ENCODE measurements at places on chromosomes 7 and 10.

- no peaks in the 10 kb centered on the region for H3K4me1 ChIP-seq
- H3K36me3 ChIP-seq = no peaks in the 10 kb centered on the region
- no peaks in the 10 kb centered on the region for H3K27me3 ChIP-seq
Measured at GRCh38 chr7:136308230-136308629, 331.1 kb upstream of the MTPN start.

- H3K27ac ChIP-seq = no peak within 1 kb of the TSS
- H3K27me3 ChIP-seq = no peaks in the 10 kb centered on the region
- no peaks in the 10 kb centered on the region for H3K36me3 ChIP-seq
- H3K4me1 ChIP-seq = no peaks in the 10 kb centered on the region
Measured at GRCh38 chr7:135728136-135728669, at the start of gene SLC13A4. TSS of gene SLC13A4 (minus strand) at chr7:135728186. CDS start at chr7:135727496, 690 bp downstream.

DNA sequence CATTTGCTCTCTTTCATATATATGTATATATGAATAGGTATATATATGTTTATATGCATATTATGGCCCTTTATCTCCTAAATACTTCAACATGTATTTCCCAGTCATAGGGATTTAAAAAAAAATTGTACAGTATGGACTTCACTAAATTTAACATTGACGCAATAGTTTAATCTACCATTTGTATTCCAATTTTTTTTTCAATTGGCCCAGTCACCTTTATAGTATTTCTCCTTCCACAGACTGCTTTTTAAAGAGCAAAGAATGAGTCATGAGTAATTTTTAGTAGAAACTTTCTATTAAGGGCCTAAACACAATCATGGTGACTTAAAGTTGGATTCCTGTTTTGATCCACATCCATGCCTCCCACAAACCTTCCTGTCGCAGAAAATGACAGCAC, 20.5 kb downstream of the CCSER2 start:
- H3K27me3 ChIP-seq = no peaks in the 10 kb centered on the region
- H3K4me3 ChIP-seq = no peak overlapping the region
- no peak for DNase-seq
- peak overlapping the region; percentile 6 for H3K27ac ChIP-seq

DNA sequence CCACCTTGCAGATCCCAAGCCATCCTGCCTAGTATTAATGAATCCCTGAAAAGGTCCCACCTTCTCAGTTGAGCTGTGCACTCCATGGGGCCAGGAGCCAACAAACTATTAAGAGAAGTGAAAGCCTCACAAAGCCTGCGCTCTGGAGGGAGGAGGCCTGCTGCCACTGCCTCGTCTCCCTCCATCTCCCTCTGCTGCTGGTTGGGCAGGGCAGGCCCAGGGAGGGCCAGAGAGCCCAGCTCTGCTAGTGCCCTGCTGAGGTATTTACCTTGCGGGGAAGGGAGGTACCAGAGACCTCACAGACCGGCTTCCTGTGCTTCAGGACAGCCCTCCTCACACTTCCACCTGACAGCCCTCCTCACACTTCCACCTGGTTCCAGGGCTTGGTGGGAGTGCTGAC, 171.5 kb downstream of the SH3PXD2A start:
- H3K27ac ChIP-seq = no peak overlapping the region
- H3K4me3 ChIP-seq = no peak overlapping the region
- DNase-seq = no peak
- no peaks in the 10 kb centered on the region for H3K27me3 ChIP-seq
- peaks cover 21% of the 10 kb centered on the region for H3K4me1 ChIP-seq
- peaks cover 33% of the 10 kb centered on the region for H3K36me3 ChIP-seq

DNA sequence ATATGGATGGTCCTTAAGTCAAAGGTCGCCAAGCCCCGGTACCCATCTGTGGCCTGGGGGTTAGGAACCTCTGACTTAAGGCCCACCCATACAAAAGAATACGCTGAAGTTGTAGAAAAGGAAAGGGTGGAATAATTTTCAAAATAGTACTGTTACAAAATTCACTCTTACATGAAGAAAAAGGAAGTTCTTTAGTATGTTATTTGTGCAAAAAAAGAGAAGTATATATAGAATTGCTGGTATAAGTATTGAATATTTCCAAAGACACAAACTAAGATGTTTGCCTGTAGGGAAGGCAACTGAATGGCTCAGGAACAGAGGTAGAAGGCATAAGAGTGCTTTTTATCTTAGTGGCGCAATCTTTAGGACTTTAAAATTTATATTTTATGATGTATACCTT, 78.7 kb downstream of the PRLHR start:
- no peak for DNase-seq
- no peaks in the 10 kb centered on the region for H3K36me3 ChIP-seq
- no peaks in the 10 kb centered on the region for H3K27me3 ChIP-seq
- H3K4me1 ChIP-seq = no peaks in the 10 kb centered on the region

GRCh38 chr7:142519079-142520078, 229.9 kb upstream of the PRSS1 start:
- no peak for DNase-seq
- H3K27me3 ChIP-seq = no peaks in the 10 kb centered on the region
- no peak overlapping the region for H3K27ac ChIP-seq
- H3K4me3 ChIP-seq = no peak overlapping the region
- H3K36me3 ChIP-seq = no peaks in the 10 kb centered on the region

- H3K4me3 ChIP-seq = no peak overlapping the region
- no peak for DNase-seq
- no peaks in the 10 kb centered on the region for H3K27me3 ChIP-seq
- H3K36me3 ChIP-seq = no peaks in the 10 kb centered on the region
Measured at GRCh38 chr7:53642361-53642760, 606.9 kb downstream of the POM121L12 start.

DNA sequence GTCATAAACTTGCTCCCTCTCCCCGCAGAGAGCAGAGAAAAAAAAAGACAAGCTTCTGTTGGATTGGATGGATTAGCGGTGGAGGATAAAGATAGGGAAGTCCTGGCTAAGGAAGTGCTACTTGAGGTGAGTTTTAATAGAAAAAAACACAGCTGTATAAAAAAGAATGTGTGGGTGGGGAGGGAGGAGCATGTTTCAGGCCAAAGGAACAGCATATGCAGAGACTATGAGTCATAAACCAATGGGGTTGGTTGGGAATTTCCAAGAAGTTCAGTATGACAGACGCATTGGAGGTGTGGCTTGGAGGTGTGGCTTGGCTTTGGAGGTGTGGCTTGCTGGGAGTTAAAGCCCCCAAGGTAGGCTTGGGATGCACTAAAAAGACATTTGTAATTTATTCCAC, 103.0 kb upstream of the LSM8 start:
- no peak overlapping the region for H3K4me3 ChIP-seq
- H3K27me3 ChIP-seq = no peaks in the 10 kb centered on the region
- no peaks in the 10 kb centered on the region for H3K4me1 ChIP-seq
- DNase-seq = no peak

GRCh38 chr7:128791121-128791971, at the start of gene CCDC136:
TSS of gene CCDC136 (plus strand) at chr7:128791968. CDS start at chr7:128792412, 444 bp downstream.
- H3K4me3 ChIP-seq = peak within 1 kb of the TSS; percentile 61
- no peak for DNase-seq
- peaks cover 9% of the 10 kb centered on the region for H3K4me1 ChIP-seq
- H3K27ac ChIP-seq = peak within 1 kb of the TSS; percentile 71
- no peaks in the 10 kb centered on the region for H3K36me3 ChIP-seq

GRCh38 chr10:4131407-4132215, 346.6 kb upstream of the KLF6 start:
- DNase-seq = no peak
- no peak overlapping the region for H3K4me3 ChIP-seq
- H3K27ac ChIP-seq = peak overlapping the region; percentile 68

DNA sequence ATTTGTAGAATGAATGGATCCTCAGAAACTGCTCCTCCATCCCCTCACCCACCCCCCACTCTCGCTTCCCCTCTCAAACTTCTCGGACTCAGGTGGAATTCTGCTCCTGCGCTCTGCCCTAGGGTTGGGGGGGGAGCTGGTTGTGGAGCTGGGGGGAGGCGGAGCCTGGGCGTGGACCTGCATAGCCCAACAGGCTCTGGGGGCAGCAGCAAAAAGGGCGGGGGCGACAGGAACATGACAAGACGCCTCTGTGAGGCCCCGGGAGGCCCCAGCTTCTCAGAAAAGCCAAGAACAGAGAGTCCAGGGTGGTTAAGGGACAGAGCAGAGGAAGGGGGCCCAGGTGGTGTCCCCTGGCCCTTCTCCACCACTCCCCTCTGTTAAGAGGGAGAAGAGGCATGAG, 3.5 kb downstream of the TSC22D4 start:
- peak overlapping the region; percentile 1 for H3K27ac ChIP-seq
- peaks cover 82% of the 10 kb centered on the region for H3K4me1 ChIP-seq
- DNase-seq = no peak
- H3K4me3 ChIP-seq = peak overlapping the region; percentile 86

DNA sequence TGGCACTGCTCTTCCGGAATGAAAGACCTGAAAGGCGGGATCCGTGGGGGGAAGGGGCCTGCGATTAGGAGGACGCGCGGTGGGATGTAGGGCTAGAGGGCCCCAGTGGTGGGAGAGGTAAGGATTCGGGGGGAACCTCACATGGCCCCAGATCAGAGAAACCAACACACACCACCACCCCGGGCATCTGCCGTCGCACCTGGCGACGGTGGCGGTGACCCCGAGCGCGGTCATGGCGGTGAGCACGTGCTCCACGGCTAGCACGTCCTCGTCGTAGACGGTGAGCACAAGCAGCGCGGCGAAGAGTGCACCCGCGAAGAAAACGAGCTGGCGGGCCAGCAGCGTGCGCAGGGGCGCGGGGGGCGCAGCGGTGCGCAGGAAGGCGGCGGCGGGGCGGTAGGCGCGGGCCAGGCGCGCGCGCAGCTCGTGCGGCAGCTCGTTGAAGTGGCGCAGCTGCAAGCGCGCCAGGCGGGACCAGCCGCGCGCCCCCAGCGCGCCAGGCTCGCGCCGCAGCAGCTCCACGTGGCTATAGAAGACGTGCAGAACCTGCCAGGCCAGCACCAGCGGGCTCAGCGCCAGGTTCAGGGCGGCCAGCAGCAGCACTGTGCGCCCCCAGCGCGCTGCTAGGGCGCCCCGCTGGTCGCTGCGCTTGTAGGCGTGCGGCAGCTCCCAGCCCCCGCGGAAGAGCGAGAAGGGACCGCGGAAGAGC, 5.7 kb downstream of the ATG9B start:
- H3K4me1 ChIP-seq = peaks cover 22% of the 10 kb centered on the region
- peaks cover 2% of the 10 kb centered on the region for H3K27me3 ChIP-seq
- peak overlapping the region; percentile 6 for H3K27ac ChIP-seq

DNA sequence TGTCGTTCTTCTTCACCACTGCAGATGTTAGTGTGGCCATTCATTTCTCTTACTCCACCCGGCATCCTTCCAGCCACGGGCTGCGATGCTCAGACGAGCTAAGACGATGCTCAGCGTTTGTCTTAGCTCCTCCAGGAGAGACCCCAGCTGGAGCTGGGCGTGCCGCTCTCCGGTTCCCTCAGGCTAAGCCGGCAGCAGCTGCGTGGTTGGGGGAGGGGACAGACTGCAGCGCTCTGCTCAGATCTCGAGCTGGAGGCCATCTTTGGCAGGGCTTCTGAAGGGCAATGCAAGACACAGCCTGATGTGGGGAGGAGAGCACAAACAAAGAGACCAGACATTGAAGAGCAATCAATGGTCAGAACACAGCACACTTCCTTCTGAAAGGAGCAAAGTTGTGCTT, 4.8 kb downstream of the INA start:
- H3K27me3 ChIP-seq = peaks cover 16% of the 10 kb centered on the region
- no peak overlapping the region for H3K27ac ChIP-seq
- H3K36me3 ChIP-seq = no peaks in the 10 kb centered on the region
- no peak overlapping the region for H3K4me3 ChIP-seq

GRCh38 chr7:34596887-34597286, 61.1 kb upstream of the NPSR1 start:
- no peaks in the 10 kb centered on the region for H3K36me3 ChIP-seq
- no peaks in the 10 kb centered on the region for H3K27me3 ChIP-seq
- DNase-seq = no peak

DNA sequence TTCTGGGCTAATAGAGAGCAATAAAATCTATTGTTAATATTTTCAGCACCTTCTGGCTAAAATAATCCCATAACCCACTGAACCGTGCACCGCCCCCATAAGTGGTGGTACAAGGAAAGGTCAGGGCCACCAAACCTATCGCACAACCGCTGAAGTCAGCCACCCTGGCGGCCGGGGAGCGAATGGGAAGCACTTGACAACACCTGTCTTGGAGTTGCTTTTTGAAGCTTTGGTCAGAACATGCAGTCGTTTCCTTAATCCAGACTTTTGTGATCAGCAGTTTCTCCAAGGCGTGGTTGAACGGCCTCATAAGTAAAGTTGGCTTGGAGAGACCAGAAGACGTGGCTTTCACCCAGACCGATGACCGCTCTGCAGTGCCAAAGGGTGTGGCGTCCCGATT, 97.4 kb downstream of the DNAJB6 start:
- peaks cover 12% of the 10 kb centered on the region for H3K27me3 ChIP-seq
- no peak for DNase-seq
- H3K36me3 ChIP-seq = no peaks in the 10 kb centered on the region
- H3K4me1 ChIP-seq = peaks cover 11% of the 10 kb centered on the region
- no peak overlapping the region for H3K4me3 ChIP-seq

DNA sequence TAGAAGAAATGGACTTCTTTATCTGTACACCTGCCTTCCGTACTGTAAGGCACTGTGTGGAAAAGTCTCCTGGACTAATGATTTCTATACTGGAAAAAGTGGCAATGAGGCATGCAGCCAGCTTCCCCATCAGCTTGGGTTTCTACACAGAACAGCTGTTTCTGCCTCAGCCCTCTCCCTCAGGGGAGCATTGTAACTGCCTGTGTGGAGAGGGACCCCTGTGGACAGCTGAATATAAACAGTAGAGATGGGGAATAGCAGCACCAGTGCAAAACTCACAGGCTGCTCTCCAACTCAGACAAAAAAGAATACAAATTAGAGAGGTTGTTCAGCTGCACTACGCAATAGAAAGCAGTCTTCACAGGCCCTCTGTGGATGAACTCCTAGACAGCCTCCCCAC, 451.3 kb upstream of the MBL2 start:
- H3K4me3 ChIP-seq = no peak overlapping the region
- no peaks in the 10 kb centered on the region for H3K27me3 ChIP-seq
- no peak for DNase-seq
- no peak overlapping the region for H3K27ac ChIP-seq

- DNase-seq = no peak
- no peak overlapping the region for H3K4me3 ChIP-seq
- H3K27me3 ChIP-seq = no peaks in the 10 kb centered on the region
- no peaks in the 10 kb centered on the region for H3K36me3 ChIP-seq
- no peak overlapping the region for H3K27ac ChIP-seq
- H3K4me1 ChIP-seq = no peaks in the 10 kb centered on the region
Measured at GRCh38 chr10:84706875-84707274, 378.5 kb downstream of the CCSER2 start.

- H3K27ac ChIP-seq = no peak overlapping the region
- no peaks in the 10 kb centered on the region for H3K27me3 ChIP-seq
- H3K4me1 ChIP-seq = no peaks in the 10 kb centered on the region
Measured at GRCh38 chr10:120989996-120990598, 138.9 kb downstream of the WDR11 start.

- H3K27ac ChIP-seq = peak overlapping the region; percentile 67
- DNase-seq = no peak
- peaks cover 5% of the 10 kb centered on the region for H3K4me1 ChIP-seq
- no peaks in the 10 kb centered on the region for H3K36me3 ChIP-seq
- H3K27me3 ChIP-seq = no peaks in the 10 kb centered on the region
Measured at GRCh38 chr7:20085086-20085485, 132.1 kb downstream of the MACC1 start.
